ENCODE measurements at places on chromosomes 12 and 14. TPM values are rescaled to one million over a fixed set of nuclear protein-coding genes. Genes with fewer than 3 reads are reported as not detected.

DNA sequence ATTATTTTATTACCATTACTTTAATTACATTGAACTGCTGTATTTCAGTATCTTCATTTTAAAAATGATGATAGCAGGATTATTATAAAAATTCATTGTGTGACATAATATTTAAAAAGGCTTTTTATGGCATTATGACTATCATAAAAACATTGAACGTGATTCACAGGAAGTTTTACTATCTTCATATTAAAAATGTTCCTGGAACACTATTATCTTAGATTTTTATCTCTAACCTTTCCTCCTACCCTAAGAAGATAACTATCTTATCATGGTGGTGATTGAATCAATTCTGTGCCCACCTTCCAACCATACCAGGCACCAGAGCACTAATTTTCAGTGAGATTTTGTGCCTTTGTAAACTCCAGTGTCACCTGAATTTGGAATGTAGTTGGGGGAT is 16.2 kb downstream of the LRRC9 start:
- H3K36me3 ChIP-seq, result no peaks in the 10 kb centered on the region
- no peak overlapping the region for H3K4me3 ChIP-seq
- no peaks in the 10 kb centered on the region for H3K4me1 ChIP-seq
- H3K27ac ChIP-seq, result no peak overlapping the region
- no peak for DNase-seq

GRCh38 chr12:94169495-94169894 is 21.1 kb downstream of the PLXNC1 start:
- H3K27ac ChIP-seq, result no peak overlapping the region
- DNase-seq, result no peak
- peaks cover 18% of the 10 kb centered on the region for H3K4me1 ChIP-seq
- no peak overlapping the region for H3K4me3 ChIP-seq

Gene SLC25A21
- 0.90 TPM for total RNA-seq

Gene OR6C70
- total RNA-seq, result not detected

- no peak overlapping the region for H3K27ac ChIP-seq
- H3K36me3 ChIP-seq, result 0 out of 2 replicates have a peak, but pooled peaks cover 4% of the 10 kb centered on the region
- DNase-seq, result peak; percentile 13
These were observed 13.7 kb upstream of the ZNF84 start for GRCh38 chr12:133023566-133023965.

Gene ACOT6
- not detected for total RNA-seq

DNA sequence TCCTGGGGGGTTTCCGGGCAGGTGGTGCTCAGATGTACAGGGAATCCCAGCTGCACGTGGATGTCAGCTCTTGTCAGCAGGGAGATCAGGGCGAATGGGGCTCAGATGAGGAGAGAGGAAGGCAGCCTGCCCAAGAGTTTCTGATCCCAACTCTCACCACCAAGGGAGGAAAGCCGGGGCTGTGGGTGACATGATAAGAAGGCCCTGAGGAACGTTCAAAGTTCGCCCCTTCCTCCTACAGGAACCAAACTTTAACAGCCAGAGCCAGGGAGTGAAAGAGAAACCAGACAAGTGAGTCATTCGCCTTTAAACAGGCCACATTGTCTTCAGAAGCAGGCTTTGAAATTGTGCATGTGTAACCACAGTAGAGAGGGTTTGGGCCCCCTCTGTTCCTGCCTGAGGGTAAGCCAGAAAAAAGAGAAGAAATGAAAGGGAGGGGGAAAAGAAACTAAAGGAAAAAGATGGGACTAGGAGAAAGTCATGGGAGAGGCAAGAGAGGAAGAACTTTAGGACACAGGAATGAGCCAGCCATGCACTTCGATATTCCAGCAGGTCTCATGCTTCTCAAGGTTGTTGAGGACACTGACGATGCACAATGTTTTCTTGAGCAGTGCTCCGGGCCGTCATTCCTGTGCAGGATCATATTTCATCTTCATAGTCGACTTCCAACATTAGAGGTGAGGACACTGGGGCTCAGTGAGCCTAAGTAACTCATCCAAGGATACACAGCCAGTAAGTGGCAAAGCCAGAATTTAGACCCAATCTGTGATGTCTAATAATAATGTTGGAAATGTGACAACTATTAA is 691.4 kb upstream of the TBX3 start:
- H3K27ac ChIP-seq, result no peak overlapping the region
- H3K36me3 ChIP-seq, result no peaks in the 10 kb centered on the region
- no peak overlapping the region for H3K4me3 ChIP-seq

- H3K4me3 ChIP-seq, result no peak overlapping the region
- no peak for DNase-seq
- no peak overlapping the region for H3K27ac ChIP-seq
- no peaks in the 10 kb centered on the region for H3K36me3 ChIP-seq
These were observed 183.5 kb upstream of the CAND1 start for GRCh38 chr12:67085699-67086098.

DNA sequence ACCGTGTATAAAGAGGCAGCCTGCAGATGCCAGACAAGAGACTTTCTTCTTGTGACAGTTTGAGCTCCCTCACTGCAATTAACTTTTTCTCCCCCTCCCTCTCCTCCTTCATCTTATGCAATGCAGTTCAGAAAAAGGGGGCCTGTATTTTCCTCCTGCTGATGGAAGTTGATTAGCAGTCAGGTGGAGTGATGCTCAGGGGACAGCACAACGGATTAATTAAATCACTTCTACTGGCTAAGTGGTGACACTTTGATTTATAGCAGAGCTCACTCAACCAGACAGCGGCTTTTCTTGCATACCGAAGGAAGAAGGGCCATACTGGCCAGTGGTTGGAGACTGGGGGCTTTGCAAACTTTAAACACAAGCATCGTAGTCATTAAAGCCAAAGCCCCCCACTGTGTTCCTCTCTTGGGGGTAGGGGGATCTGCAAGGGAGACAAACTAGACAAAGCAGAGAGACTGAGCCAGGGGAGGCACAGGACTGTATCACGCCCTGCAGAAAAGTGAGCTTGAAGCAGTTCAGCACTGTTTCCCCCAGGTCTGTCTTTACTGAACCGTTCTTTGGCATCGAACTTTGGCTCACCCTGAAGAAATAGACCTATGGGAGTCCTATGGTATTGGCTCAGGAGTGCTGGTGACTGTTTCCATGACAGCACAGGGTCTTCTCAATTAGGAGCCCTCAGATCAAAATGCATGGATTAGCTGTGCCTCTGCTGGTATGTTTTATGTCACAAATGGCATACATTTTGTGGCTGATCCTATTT is 47.7 kb downstream of the SPRING1 start:
- peaks cover 58% of the 10 kb centered on the region for H3K27me3 ChIP-seq
- H3K27ac ChIP-seq, result no peak overlapping the region
- no peaks in the 10 kb centered on the region for H3K36me3 ChIP-seq
- no peaks in the 10 kb centered on the region for H3K4me1 ChIP-seq

DNA sequence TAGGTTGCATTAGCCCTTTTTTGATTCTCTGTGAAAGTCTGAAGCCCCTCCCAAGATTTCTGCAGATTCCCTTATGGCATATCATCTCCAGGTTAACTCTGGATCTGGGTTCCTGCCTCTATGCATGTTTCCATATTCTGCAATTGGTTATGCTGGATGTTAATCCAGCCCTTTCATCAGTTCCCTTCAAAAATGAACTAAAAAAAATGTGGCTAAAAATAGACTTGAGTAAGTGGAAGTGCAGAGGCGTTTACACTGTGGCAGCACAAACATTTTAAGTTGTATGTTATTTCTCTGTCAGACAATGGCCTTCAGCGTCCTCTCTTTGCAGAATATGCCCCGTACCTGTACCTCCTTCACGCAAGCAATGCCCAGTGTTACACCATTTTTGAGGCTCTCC is 11.4 kb downstream of the MGST1 start:
- H3K4me3 ChIP-seq, result no peak overlapping the region
- no peaks in the 10 kb centered on the region for H3K27me3 ChIP-seq
- peaks cover 49% of the 10 kb centered on the region for H3K36me3 ChIP-seq
- peak; percentile 34 for DNase-seq

DNA sequence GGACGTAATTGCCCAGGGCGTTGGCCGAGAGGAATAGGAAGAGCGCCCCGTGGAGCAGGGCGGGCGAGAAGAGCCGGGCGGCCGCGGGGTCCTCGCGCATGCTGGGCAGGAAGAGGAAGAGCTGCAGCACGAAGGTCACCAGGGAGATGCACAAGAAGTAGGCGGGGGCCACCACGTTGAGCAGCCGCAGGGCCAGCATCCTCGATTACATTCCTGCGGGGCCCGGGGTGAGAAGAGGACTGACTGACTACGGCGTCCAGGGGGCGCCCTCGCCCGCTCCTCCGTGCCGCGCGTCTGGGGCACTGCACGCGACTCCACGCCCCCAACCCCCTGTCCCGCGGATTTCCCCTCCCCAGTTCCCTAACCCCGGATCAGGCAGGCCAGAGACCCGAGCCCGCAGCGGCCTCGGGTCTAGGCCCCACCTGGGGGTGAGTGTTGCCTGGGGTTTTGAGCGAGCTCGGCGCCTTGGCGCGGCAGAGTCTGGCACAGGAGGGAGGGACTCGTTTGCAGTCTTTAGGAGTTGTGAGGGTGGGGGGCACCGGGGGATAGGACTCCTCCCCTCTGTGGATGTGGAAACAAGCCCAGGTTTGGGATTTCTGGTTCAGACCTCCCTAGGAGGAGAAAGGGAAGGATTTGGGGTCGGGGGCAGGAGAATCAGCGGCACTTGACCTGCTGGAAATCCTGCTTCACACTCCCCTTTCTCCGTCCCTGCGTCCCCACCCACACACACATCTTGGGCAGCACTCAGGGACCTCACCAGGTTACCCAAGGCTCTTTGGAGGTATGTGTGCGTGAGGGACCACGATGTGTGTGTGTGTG is 1.8 kb downstream of the ZDHHC22 start:
- no peaks in the 10 kb centered on the region for H3K36me3 ChIP-seq
- peaks cover 70% of the 10 kb centered on the region for H3K27me3 ChIP-seq
- H3K27ac ChIP-seq, result no peak overlapping the region
- DNase-seq, result no peak

DNA sequence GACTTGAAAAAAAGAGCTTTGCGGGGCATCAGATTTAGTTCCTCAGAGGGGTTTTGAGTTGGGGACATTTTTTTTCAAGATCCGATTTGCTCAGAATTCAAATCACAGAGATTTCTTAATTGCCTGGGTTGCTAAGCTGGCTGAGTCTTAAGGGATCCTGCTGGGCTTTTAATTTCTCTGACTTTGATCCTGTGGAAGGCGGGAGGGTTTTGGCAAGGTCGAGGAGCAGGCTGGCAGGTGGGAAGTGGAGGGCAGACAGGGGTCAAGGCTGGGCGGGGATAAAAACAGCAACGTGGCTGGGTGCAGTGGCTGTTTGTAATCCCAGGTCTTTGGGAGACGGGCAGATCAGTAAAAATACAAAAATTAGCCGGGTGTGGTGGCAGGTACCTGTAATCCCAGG is 33.5 kb upstream of the CCDC63 start:
- peaks cover 4% of the 10 kb centered on the region for H3K27me3 ChIP-seq
- H3K27ac ChIP-seq, result no peak overlapping the region
- H3K36me3 ChIP-seq, result no peaks in the 10 kb centered on the region
- H3K4me1 ChIP-seq, result no peaks in the 10 kb centered on the region

- H3K27me3 ChIP-seq, result no peaks in the 10 kb centered on the region
- no peaks in the 10 kb centered on the region for H3K36me3 ChIP-seq
- H3K4me3 ChIP-seq, result no peak overlapping the region
- H3K4me1 ChIP-seq, result no peaks in the 10 kb centered on the region
These were observed 493.5 kb downstream of the NAV3 start for GRCh38 chr12:78324234-78324633.

DNA sequence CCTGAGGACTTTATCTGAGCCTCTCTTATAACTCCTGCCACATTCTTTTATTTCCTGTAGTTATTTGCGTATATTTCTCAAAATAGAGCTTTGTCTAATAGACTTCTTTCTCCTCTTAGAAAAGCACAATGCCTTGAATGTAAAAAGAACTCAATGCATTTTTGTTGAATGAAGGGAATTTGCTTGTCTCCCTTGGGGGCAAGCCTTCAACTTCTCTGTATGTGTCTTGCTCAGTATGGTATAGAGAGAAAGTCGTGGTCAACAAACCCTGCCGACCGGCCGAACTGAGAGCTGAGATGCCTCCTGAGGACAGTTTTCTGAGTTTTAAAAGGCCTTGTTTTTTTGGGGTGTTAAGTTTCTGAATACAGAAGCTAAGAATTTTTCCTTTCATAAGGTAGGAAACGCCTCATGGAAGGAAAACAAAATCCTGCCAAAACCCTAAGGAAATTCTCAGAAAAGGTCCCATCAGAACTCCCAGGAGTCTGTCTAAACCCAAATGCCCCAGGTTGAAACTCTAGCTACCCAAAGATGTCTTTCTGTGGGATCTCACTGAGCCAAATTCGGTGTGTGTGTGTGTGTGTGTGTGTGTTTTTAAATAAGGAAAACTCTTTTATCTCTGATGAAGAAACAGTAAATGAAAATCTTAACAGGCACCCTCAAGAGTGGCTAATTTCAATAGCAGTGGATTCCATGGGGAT is 136.6 kb downstream of the C12orf75 start:
- DNase-seq, result no peak
- no peaks in the 10 kb centered on the region for H3K4me1 ChIP-seq
- no peak overlapping the region for H3K27ac ChIP-seq
- no peaks in the 10 kb centered on the region for H3K36me3 ChIP-seq
- H3K27me3 ChIP-seq, result peaks cover 10% of the 10 kb centered on the region

- no peaks in the 10 kb centered on the region for H3K27me3 ChIP-seq
- 0 out of 2 replicates have a peak, but pooled peaks cover 3% of the 10 kb centered on the region for H3K36me3 ChIP-seq
- peaks cover 2% of the 10 kb centered on the region for H3K4me1 ChIP-seq
- H3K4me3 ChIP-seq, result no peak overlapping the region
- peak; percentile 84 for DNase-seq
- H3K27ac ChIP-seq, result no peak overlapping the region
These were observed 44.0 kb upstream of the REP15 start for GRCh38 chr12:27652174-27652763.

GRCh38 chr12:45478931-45479330 is 250.6 kb upstream of the ARID2 start:
- H3K27ac ChIP-seq, result no peak overlapping the region
- H3K27me3 ChIP-seq, result peaks cover 4% of the 10 kb centered on the region

DNA sequence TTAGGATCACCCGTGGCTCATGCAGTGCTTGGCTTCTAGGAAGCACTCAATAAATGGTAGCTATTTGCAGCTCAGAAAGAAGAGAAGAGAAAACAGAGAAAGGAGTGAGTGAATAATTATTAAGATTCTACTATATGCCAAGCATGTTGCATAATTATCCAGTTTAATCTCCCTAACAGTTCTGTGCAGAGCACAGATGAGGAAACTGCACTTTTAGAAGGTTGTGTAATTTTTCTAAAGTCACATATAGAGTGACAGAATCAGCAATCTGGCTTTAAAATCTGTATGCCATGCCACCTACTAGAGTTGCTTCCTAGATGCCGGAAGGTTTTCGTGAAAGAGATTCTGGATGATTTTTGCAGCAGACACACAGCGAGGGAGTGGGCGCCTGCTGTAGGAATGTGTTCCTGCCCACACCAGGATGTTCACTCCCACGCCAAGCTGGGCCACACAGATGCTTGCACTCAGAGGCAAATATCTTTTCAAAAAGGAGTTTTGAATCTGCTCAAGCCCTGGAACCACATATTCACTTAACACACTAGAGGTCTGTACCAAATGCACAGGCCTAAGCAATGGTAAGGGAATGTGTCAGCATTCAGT is 50.2 kb upstream of the SMCO2 start:
- H3K27ac ChIP-seq, result no peak overlapping the region
- peaks cover 4% of the 10 kb centered on the region for H3K36me3 ChIP-seq
- H3K4me3 ChIP-seq, result no peak overlapping the region
- H3K27me3 ChIP-seq, result no peaks in the 10 kb centered on the region
- no peaks in the 10 kb centered on the region for H3K4me1 ChIP-seq
- no peak for DNase-seq

Gene CCDC177
- total RNA-seq, result not detected

- H3K27ac ChIP-seq, result no peak overlapping the region
- H3K27me3 ChIP-seq, result peaks cover 17% of the 10 kb centered on the region
- no peaks in the 10 kb centered on the region for H3K4me1 ChIP-seq
- no peaks in the 10 kb centered on the region for H3K36me3 ChIP-seq
- no peak for DNase-seq
These were observed 22.6 kb upstream of the KIF26A start for GRCh38 chr14:104115691-104116287.

Gene RASAL1
- not detected for total RNA-seq
